Glomerular endothelial cell (primary cell): ENCODE measurements at places on chromosomes 11 and 22. TPM values are rescaled to one million over a fixed set of nuclear protein-coding genes. Genes with fewer than 3 reads are reported as not detected.

Gene PARVA
- total RNA-seq = 55.1 and 56.9 TPM in 2 replicates

Gene TMEM191C
- 1.2 and 2.8 TPM in 2 replicates for total RNA-seq

Gene FGF19
- not detected in 2 replicates for total RNA-seq

Gene GPR83
- total RNA-seq = not detected in 2 replicates

Gene KRTAP5-8
- not detected in 2 replicates for total RNA-seq
